ENCODE measurements at places on chromosomes 12 and 14.

- peak; percentile 8 for DNase-seq
These were observed 19.6 kb upstream of the GALNT8 start for GRCh38 chr12:4700621-4701026.

DNA sequence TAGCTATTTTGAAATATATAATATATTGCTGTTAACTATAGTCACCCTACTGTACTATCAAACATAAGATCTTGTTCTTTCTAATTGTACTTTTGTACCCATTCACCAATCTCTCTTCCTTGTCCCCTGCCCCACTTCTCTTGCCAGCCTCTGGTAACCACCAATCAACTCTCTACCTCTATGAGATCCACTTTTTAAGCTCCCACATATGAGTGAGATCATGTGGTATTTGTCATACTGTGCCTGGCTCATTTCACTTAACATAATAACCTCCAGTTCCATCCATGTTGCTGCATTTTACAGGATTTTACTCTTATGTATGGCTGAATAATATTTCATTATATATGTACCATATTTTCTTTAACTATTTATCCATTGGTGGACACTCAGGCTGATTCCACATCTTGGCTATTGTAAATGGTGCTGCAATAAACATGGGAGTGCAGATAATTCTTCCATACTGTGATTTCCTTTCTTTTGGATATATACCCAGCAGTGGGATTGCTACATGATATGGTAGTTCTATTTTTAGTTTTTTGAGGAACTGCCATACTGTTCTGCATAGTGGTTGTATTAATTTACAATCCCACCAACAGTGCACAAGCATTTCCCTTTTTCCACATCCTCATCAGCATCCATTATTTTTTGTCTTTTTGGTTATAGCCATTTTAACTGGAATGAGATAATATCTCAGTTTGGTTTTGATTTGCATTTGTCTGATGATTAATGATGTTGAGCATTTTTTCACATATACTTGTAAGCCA lies 33.5 kb upstream of the SPIC start:
- DNase-seq = no peak

GRCh38 chr14:65170768-65171507 lies 68.6 kb upstream of the MAX start:
- no peak for DNase-seq

GRCh38 chr12:71503579-71504391 lies 64.2 kb downstream of the LGR5 start:
- peak; percentile 60 for DNase-seq

- DNase-seq = no peak
These were observed 22.7 kb downstream of the WIF1 start for GRCh38 chr12:65098364-65098763.

GRCh38 chr14:72598306-72598705 lies 295.6 kb downstream of the DPF3 start:
- no peak for DNase-seq

DNA sequence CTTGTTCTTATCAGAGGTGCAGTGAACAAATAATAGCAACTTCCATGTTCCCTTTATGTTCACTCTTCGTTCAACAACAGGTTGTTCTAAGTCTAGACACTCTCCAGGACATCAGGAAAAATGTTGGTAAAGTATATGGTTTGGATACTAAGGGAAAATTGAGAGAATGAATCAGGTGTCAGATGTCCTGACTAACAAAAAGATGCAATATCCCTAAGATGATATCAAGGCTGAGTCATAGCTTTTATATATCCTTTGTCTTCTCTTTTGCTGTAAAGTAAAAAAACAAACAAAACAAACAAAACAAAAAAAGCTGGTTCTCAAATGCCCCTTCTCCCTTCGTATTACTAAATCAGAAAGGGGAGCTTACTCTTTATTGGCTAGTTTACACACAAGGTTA lies 11.1 kb downstream of the GLIPR1L1 start:
- DNase-seq = no peak

GRCh38 chr14:95527387-95528002 lies 7.4 kb upstream of the GLRX5 start:
- DNase-seq = peak; percentile 30

DNA sequence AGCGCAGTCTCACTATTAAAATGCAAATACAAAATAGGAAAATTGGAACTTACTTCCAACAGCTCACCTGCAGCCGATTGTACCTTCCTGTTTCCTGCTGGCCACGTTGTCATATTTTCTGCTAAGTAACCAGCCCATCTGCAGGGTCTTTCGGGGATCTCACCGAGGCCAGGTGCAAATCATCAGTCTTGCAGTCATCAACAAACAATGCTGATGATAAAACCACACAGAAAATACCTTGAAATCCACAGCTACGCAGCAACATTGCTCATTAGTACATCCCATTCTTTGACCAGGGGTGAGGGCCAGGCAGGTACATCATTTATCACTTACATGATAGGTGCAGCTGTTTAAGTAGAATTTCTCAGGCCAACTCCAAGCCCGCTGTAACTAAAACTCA lies 406.9 kb downstream of the TMEM121 start:
- DNase-seq = no peak

DNA sequence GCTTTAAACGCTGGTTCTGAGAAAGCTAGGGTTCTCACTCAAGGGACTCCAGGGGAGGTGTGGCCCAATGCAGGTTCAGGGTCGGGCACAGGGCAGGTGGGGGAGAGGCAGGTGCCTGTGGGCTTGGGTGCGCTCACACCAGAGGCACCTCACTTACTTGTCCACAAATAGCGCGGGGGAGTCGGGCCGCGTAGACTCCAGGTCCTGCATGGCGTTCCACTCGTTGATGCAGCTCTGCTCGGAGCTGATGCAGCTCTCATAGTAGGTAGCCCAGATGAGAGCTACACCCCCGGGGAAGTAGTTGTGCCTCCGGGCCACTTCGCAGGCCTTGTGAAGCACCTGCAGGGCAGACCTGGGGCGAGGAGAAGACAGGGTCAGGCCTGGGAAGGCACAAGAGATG lies 49.9 kb downstream of the SSH1 start:
- DNase-seq = no peak

GRCh38 chr12:122099280-122099749 lies 20.8 kb downstream of the MLXIP start:
- no peak for DNase-seq

GRCh38 chr14:95471016-95471415 lies 45.4 kb downstream of the SYNE3 start:
- no peak for DNase-seq

GRCh38 chr14:35551081-35551480 lies 17.1 kb downstream of the INSM2 start:
- DNase-seq = no peak

DNA sequence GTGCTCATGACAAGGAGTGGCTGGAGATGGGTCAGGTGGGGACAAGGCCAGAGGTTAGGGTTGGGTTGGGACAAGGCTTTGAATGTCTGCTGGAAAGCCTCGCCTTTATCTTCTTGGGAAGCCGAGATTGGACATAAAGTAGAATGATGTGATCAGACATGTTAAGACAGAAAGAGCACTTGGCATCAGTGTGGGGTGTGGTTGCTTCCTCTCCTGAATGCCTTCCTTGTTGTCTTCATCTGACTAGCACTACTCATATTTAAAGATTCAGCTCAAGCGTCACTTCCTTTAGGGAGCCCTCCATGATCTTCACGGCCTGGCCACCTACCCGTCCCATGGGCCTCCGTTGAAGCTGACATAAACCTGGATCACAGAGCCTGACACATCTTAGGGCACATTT lies 14.8 kb upstream of the C12orf75 start:
- DNase-seq = no peak

DNA sequence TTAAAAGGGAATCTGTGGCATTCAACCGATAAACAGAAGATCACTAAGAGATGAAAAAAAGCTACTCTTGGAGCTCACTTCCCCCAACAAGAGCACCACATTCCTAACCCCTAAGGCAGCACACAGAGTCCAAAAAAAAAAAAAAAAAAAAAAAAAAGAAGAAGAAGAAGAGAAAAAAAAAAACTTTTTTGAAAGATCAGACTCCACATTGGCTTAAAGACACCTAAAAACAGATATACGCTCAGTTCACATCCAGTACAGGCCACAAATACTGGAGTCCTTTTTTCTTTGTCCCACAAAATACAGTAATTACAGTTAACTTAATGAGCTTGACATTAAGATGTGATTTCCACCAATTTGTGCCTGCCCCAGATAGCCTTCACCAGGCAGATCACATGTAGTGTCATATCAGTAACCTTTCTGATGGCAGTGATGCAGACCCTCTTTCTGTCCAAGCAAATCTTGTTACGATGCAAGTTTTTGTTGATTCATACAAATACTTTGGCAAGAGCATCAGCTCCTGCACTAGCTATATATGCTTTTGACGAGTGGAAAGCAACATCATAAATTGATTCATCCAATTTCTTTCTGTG lies 20.7 kb downstream of the COCH start:
- DNase-seq = no peak

GRCh38 chr14:22200977-22201605 lies 387.9 kb downstream of the DAD1 start:
- peak; percentile 7 for DNase-seq

- DNase-seq = no peak
These were observed 39.8 kb downstream of the PRIMA1 start for GRCh38 chr14:93748208-93749075.

DNA sequence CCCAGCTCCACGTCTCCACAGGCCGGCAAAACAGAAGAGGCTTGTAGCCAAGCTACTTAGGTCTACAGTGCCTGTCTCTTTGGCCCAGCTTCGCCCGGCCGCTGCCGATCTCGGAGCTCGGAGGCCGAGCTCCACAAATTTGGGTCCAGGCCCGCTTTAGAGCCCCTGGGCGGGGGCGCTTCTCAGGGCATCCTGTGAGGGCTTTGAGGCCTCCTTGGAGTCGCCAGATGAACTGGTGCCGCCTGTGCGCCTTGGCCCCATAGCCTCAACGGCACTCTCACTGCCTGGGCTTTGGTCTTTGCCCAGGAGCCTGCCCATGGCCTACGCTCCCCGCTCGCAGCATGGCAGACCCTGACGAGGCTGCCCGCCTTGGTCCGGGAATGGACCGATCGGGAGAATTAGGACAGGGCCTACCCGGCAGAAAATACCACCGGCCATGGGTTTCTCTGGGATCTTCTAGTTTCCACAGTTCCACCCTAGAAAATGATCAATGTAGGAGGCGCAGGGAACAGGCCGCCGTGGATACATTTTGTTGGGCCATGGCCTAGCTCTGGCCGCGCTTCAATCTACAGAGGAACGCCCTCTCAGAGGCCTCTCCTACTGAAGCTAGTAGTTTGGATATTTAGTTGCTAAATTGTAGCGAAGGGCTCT lies 953 bp upstream of the NKX2-8 start:
- DNase-seq = no peak

- DNase-seq = no peak
These were observed 3.3 kb downstream of the NCKAP5L start for GRCh38 chr12:49824895-49825294.

- DNase-seq = no peak
These were observed 34.9 kb downstream of the LRTM2 start for GRCh38 chr12:1855241-1855640.

- DNase-seq = no peak
These were observed 7.0 kb downstream of the AREL1 start for GRCh38 chr14:74705613-74706500.

DNA sequence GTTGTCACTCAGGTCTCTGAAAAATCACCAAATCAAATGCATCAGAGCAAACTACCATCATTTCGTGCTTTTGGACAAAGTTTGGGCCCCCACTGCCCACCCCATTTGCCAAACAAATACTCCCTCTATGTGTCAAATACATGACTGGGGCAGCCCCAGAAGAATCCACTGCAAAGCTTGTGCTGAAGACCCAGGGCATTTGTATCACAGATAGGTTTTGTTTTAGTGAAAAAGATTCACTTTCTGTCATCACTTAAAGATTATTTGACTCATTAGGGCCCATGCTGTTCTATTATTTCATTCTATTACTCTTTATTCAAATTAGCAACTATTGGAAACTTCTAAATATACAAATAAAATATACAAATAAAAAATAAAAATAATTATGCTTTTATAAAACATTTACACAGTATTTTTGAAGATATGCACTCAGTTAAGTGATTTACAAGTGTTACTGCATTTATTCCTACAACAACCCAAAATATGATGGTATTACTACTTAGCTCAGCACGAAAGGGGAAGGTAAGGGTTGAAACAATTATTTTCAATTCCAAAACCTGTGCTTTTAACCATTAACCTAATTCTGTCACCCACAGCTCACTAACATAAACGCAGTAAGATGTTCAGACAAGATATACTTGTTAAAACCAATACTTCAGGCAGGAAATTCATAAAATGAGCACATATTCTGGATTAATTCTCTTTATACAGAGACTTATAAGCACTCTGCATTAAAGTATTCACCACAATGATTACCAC lies 36.5 kb downstream of the LRIG3 start:
- DNase-seq = no peak

DNA sequence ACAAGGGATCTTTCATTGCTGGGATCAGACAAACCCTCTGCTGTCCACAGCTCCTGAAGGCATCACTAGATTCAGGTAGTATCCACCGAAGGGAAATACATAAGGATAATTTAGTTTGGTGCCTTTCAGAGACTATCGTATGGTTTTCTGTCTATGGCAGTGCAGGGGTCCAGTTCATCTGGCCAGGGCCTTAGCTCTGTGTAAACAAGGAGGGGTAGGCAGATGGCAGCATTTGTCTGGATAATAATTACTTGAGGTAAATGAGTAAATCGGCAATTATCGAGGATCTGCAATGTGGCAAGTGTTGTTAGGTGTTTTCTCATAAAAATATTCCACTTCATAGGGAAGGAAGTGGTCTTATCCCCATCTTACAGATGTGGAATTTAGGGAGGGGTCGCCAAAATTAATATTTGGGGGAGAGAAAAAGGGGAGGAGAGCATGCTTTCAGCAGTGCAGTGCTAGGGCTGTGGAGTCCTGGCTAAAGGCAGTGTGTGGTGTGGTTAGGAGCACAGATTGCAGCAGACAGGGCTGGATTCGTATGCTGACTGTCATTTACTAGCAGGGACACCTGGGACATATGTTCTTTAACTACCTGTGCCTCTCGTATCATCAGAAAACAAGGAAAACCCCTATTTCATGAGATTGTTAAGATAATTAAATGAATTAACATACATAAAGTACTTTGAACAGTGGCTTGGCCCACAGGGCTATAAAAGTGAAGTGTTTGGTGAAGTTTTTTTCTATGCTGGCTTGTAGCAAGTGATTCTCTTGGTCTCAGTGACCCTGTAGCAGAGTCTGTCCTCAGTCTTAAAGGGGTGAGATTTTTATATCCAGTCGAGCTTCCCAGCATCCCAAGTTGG lies 27.1 kb downstream of the RASSF8 start:
- DNase-seq = no peak

DNA sequence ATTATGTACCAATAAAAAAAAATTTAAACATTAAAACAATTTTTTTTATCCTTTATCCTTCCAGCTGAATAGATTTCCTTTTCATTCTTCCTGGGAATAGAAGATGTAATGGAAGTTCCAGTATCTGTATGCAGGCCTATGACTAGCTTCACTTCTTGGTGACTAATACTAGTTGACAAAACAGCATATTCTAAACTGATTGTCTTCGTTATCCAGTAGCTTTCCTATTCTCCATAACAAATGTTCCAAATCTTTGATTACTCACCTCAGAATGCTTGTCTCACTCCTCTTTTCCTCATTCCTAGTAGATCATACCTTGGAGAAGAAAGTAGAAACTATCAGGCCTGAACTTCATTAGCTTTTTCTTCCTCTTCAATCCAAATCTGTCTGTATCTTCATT lies 70.7 kb downstream of the PLEKHA5 start:
- DNase-seq = no peak

- peak; percentile 84 for DNase-seq
These were observed at the start of gene SVOP for GRCh38 chr12:109020796-109021380. Gene SVOP (minus strand): TSS chr12:109021068. CDS start chr12:109020868, 200 bp downstream.

All from NCI-H1092 treated with DMSO at 0.1 percent for 48 hours (cell line).